Right ventricle myocardium superior (tissue), 1 donor: ENCODE measurements at places on chromosomes 13 and 19. TPM values are rescaled to one million over a fixed set of nuclear protein-coding genes. Genes with fewer than 3 reads are reported as not detected.

The ZNF492 gene
- total RNA-seq = 0.11 TPM

The ADAMTSL5 gene
- 22.5 TPM for total RNA-seq

The USHBP1 gene
- total RNA-seq = 7.9 TPM

The ITPKC gene
- total RNA-seq = 14.7 TPM

The ZNF554 gene
- total RNA-seq = 4.3 TPM

The SULT2A1 gene
- total RNA-seq = not detected

The FFAR2 gene
- total RNA-seq = 0.11 TPM

The SYNGR4 gene
- total RNA-seq = not detected

The KMT2B gene
- 16.3 TPM for total RNA-seq

The RNF113B gene
- not detected for total RNA-seq

DNA sequence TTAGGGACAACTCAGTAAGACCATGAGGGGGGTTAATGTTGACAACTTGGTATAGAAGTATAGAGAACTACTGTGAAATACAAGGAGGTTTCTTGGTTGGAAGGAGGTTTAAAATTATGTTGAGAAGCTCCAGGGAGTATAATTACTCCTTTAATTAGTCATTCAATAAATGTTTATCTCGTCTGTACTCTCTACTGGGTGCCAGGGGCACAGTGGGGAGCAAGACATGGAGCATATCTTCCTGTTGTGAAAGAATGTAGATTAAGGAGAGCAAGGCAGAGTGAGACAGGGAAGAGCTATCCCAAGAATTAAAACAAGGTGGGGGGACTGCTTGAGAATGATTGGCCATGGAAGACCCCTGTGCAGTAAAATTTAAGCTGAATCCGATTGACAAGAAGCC, 33.7 kb upstream of the TDRD3 start:
- DNase-seq = no peak

DNA sequence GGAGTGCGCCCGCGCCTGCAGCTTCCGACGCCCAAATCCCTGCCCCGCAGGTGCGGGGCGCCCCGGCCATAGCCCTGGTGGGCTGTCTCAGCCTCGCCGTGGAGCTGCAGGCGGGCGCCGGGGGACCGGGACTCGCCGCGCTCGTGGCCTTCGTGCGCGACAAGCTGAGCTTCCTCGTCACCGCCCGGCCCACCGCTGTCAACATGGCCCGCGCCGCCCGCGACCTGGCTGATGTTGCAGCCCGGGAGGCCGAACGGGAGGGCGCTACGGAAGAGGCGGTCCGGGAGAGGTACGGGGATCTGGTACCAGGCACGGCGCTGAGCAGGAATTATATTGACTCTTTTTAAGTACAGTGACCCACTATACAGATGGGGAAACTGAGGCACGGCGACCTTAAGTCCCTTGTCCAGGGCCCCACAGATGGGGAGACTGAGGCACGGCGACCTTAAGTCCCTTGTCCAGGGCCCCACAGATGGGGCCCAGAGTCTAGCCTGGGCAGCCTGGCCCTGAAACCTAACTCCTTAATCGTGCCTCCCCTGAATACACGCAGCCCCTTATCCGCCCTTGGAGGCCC, 586 bp downstream of the MRI1 start:
- DNase-seq = peak; percentile 58

DNA sequence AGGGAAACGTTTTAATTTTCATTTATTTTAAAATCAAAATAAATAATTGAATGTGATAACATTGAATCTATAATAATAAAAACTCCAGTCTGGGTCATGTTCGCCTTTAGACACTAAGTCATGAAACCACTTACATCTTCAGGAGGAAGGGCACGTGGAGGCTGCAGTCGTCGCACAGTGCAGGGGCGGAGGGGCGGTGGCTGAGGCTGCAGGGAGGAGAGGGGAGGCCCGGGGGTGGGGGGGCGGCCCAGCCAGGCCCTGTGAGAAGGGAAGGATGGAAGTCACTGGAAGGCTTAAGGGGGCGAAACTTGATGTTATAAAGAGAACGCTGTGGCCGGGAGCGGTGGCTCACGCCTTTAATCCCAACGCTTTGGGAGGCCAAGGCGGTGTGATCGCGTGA, 14.9 kb upstream of the LATS2 start:
- DNase-seq = no peak

- peak; percentile 90 for DNase-seq
Observed at GRCh38 chr19:4449022-4449638, 8.5 kb downstream of the UBXN6 start.

DNA sequence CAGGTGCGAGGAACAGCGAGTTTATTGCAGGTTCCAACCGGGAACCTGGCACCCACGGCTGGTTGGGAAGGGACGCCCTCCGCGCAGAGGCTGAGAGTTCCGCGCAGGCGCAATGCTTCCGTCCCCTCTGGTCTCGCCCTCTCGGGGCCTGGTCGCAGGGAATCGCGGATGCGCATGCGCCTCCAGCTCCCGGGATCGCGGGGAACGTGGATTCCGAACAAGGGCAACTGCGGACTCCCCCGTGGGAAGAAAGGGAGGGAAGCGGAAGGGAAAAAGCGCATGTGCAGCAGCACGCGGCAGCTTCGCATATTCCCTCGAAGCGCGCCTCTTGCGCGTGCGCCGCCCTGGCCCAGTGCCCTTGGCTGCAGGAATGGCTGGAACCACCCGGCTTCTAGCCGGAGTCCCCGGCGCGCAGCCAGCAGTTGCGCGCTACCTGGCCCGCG, 1.1 kb downstream of the TSSK6 start:
- peak; percentile 90 for DNase-seq

- no peak for DNase-seq
Observed at GRCh38 chr19:45340232-45340898, at the start of gene KLC3. KLC3 (plus strand) TSS chr19:45340750; CDS start chr19:45345542, 4,792 bp downstream.

- DNase-seq = no peak
Observed at GRCh38 chr13:104314926-104315535, 1248.8 kb upstream of the SLC10A2 start.

GRCh38 chr13:79373916-79374315, 32.1 kb downstream of the RBM26 start:
- no peak for DNase-seq

GRCh38 chr13:114054264-114054663, 78.2 kb downstream of the RASA3 start:
- peak; percentile 28 for DNase-seq

DNA sequence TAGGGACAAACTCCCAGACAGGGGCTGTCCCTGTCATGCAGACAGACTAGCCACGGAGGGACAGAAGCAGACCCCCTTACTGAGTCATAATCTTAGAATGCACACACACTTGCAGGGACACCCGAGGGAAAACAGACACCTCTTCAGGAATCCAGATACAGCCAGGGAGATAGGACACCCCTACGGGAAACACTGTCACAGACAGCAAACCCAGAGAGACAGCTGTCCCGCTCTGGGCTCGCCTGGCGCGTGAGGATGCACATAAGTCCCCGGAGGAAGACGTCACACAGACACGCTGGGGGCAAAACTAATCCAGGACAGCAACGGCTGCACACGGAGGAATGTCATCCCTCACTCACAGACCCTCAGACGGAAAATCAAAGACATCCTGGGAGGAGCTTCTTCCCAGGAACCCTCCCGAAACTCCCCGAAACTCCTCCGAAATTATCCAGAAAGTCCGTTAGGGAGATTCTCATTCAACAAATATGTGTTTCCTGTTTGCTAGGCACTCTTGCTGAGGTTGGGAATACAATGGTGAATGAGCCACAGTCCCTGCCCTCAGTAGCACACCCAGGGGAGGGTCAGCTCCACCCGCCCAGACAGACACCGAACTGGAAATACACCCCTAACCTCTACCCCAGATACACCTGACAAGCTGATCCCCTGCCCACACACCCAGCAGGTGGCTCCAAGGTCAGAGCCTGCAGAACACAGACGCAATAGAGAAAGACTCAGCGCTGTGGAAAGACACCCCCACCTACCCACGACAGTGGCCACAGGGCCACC, 15.2 kb upstream of the TOMM40 start:
- DNase-seq = no peak

DNA sequence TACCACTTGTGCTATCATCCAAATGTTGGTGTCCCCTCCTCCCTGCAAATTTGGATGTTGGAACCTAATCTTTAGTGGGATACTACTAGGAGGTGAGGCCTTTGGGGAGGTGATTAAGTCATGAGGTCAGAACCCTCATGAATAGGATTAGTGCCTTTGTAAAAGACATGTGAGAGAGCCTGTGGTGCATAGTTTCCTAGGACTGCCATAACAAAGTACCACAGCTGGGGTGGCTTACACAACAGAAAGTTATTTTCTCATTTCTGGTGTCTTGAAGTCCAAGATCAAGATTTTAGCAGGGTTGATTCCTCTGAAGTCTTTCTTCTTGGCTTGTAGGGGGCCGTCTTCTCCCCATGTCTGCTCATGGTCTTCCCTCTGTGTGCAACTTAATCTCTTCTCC, 562.6 kb upstream of the ARGLU1 start:
- no peak for DNase-seq

DNA sequence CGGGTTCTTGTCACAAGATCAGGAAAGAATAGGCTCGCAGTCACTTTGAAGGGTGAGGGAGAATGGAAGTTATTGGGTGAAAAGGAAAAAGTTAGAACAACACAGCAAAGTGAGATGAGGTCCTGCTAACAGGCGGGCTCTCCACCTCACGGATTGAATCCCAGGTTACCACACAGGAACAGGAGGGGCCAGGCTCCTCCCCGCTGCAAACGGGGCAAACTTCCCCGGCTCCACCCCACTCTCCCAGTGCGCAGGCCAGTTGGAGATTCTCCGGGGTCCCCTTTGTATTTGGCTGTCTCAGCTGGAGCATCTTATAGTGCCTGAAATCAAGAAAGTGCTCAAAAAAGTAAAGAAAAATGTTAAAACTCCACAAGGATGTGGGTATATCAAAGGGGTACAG, 78.3 kb upstream of the IPO5 start:
- no peak for DNase-seq

- DNase-seq = peak; percentile 75
Observed at GRCh38 chr19:16067205-16067938, 8.9 kb upstream of the TPM4 start.

DNA sequence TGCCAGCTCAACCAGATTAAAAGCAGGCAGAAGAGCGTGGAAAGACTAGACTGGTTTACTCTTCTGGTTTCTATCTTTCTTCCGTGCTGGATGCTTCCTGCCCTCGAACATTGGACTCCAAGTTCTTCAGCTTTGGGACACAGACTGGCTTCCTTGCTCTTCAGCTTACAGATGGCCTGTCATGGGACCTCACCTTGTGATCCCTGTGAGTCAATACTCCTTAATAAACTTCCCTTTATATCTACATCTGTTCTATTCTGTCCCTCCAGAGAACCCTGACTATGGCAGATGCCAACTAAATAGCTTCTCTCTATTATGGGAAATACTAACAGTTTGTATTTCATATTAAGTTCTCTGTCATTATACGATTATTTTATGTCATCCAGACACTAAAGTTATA, 609.1 kb downstream of the LMO7 start:
- DNase-seq = no peak

- DNase-seq = no peak
Observed at GRCh38 chr13:71018995-71019394, 848.0 kb downstream of the DACH1 start.

DNA sequence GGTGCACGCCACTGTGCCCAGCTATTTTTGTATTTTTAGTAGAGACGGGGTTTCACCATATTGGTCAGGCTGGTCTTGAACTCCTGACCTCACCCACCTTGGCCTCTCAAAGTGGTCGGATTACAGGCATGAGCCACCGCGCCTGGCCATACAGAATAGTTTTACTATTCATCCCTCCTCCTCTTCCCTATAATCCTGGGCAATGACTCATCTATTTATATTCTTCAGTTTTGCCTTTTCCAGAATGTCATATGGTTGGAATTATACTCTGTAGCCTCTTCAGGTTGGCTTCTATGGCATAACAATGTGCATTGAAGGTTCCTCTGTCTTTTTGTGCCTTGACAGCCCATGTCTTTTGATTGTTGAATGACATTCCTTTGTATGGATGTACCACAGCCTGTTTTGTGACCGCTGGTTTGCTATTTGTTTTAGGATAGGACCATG, 22.2 kb upstream of the LRP3 start:
- DNase-seq = no peak

- DNase-seq = no peak
Observed at GRCh38 chr19:1862424-1863327, 703 bp downstream of the KLF16 start.

DNA sequence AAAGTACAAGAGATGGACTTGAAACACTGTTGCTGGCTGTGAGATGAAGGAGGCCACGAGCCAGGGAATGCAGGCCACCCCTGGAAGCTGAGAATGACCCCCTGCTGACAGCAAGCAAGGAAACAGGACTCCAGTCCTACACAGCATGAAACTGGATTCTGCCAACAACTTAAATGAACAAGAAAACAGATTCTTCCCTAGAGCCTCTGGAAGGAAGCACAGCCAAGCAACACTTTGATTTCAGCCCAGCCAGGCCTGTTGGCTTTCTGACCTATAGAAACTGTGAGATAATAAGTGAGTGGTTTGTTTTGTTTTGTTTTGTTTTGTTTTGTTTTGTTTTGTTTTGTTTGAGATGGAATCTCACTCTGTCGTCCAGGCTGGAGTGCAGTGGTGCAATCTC, 105.3 kb upstream of the CACNA1A start:
- no peak for DNase-seq

- DNase-seq = peak; percentile 18
Observed at GRCh38 chr19:5153601-5154128, 184.8 kb downstream of the KDM4B start.

- no peak for DNase-seq
Observed at GRCh38 chr13:35957996-35958395, 173.2 kb downstream of the DCLK1 start.

- DNase-seq = peak; percentile 59
Observed at GRCh38 chr19:18648973-18649315, 12.1 kb downstream of the KLHL26 start.

DNA sequence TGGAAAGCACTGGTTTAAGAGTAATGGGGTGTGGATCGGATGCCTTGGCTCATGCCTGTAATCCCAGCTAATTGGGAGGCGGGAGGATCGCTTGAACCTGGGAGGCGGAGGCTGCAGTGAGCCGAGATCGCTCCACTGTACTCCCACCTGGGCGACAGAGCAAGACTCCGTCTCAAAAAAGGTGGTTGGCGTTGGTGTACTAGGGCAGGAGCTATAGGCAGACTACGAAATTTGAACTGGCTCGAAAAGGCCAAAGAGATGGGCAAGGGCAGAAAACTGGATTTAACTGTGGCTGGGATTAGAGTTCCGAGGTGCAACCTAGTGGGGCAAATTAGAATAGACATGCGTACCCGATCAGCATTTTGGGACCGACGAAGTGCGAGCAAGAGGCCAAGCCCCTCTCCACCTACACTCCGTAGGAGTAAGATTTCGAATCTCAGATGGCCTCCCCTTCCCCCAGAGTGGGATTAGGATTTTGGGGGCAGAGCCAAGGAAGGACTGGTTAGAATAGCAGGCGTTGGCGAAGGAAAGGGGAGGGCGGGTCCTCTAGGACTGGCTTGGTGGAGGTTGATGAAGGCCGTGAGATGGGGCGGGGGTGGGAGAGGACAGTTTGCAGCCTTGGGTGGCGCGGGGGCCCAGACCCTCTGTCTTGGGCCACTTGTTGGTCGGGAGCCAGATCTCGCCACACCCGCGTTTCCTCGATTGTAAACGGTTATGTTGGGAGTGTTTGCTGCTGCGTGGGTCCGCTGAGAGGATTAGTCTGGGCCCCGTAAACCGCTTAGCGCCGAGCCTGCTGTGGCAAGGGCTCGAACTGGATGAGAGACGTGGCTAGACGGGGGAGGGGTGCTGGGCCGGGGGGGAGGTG, 2.0 kb upstream of the INAFM1 start:
- peak; percentile 69 for DNase-seq
